ENCODE measurements at places on chromosomes 5 and 9. TPM values are rescaled to one million over a fixed set of nuclear protein-coding genes. Genes with fewer than 3 reads are reported as not detected.
A peak's percentile ranks its signal among the peaks of the same experiment; 100 is the strongest.

GRCh38 chr5:59222687-59223511 lies 640.0 kb downstream of the RAB3C start:
- DNase-seq, result no peak

- no peak for DNase-seq
Measured at GRCh38 chr9:132077881-132078698, 1.6 kb downstream of the MED27 start.

The ZNF367 gene
- 8.2 TPM for total RNA-seq

- peak; percentile 73 for DNase-seq
Measured at GRCh38 chr9:89592963-89593726, 11.7 kb upstream of the GADD45G start.

The LRRC70 gene
- 0.17 TPM for total RNA-seq

The PLAC8L1 gene
- 0.92 TPM for total RNA-seq

The SAXO1 gene
- not detected for total RNA-seq

The GARIN3 gene
- total RNA-seq, result not detected

- DNase-seq, result no peak
Measured at GRCh38 chr9:78848061-78848460, 551.1 kb downstream of the PSAT1 start.

The DNAH5 gene
- 0.50 TPM for total RNA-seq

GRCh38 chr9:89367281-89367680 lies 49.0 kb downstream of the SECISBP2 start:
- no peak for DNase-seq

GRCh38 chr5:136482206-136482605 lies 116.9 kb upstream of the TRPC7 start:
- DNase-seq, result no peak

DNA sequence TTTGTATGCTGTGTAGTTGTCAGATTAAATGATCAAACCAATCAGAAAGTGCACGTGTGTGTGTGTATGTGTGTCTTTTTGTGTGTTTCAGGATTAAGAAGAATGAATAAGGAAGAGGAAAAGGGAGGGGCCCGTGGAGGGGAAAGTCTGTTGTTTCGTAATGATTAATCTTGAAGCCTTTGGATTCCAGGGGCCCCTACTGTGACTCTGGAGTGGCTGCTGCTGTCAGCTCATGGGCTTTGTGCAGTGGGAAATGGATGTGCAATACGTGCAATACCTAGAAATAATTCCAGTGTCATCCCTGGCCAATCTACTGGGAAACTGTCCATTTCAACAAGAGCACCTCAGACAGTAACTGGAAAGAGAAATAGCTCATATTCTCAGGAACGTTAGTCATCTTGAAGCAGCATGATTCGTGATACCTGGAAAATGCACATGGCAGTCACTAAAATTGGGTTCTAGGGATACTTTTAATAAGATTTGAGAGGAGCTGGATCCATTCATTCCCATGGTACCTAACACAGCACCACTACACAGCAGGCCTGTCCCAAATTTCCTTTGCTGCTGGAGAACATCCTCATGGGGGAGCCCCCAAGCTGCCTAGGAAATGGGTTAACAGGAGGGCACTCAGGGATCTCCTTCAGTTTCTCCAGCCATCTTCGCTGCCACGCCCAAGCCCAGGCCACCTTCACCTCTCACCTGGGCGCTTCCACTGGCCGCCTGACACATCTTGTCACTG lies 186.3 kb downstream of the NR3C1 start:
- no peak for DNase-seq

- no peak for DNase-seq
Measured at GRCh38 chr5:3251784-3252183, 343.8 kb upstream of the IRX1 start.

- no peak for DNase-seq
Measured at GRCh38 chr5:130138406-130139045, 234.3 kb downstream of the CHSY3 start.

The LOX gene
- 2.2 TPM for total RNA-seq

The SHISAL2B gene
- total RNA-seq, result 8.6 TPM

GRCh38 chr5:154683101-154683880 lies 71.9 kb upstream of the LARP1 start:
- no peak for DNase-seq

The MLANA gene
- not detected for total RNA-seq

DNA sequence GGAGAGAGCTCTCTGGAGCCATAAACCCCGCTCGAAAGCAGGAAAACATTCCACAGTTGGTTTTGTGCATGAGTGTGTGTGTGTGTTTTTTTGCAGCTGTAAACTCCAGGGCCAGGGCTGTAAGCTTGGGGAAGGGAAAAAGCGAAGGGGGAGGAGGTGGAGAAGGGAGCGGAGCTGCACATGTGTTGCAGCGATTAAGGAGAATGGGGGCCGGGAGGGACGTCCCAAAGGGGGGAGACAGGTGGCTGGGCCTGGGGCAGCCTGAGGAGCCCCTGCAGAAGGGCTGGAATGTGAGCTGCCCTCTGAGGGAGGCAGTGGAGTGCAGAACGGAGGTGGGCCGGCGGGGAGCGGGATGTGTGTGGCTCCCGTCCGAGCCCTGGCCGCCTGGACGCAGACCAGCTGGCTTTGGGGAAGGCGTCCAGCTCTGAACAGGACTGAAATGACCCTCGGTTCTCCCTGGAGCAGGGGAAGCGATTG lies 2.7 kb upstream of the MYMK start:
- DNase-seq, result no peak

The PPIC gene
- 9.0 TPM for total RNA-seq

DNA sequence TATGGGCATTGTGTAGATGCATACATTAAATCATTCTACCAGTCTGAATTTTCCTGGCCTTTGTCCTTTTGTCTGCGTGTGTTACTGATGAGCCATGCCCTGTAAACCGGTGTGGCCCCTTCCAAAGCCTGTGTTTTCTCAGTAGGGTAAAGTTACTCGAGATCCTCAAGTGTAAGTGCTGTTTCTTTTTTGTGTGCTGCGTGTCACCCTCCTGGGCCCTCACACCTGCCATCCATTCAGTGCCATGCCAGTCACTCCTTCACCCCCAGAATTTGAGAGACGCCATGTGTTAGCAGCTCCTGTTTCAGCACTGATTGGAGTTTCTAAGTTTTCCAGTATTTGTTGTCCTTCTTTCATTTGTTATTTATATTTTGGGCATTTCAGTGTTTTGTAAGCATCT lies 288.2 kb downstream of the FANCC start:
- no peak for DNase-seq

DNA sequence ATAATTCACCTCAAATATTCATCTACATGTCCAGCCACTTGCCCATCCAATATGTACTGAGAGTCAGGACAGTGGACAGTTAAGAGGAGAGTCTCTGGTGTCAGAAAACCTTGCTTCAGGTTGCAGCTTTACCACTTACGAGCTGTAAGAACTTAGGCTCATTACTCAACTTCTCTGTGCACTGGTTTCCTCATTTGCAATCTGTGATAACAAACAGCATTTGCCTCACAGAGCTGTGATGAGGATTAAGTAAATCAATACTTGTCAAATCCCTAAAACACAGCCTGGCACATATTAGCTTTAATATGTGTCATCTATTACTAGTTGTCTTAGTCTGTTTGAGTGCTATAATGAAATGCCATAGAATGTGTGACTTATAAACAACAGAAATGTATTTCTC lies 8.6 kb downstream of the GOLGA1 start:
- no peak for DNase-seq

DNA sequence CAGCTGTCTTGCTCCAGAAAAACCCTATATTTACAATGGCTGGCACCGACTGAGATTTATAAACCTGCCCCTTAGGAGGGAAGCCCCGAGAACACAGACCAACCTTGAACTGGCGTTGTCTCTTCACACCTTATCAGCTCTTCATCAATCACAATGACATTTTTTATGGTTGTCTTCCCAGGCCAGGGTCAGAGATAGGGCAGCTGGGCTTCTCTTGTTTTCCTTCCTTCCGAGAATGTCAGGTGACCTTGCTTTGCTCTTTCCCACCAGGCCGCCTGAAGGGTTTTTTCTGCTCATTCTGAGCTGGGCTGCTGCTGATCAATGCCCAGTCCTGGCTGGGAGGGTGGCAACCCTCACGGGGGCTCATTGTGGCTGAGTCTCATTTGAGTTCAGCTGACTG lies 619.1 kb downstream of the CCDC171 start:
- DNase-seq, result no peak

The GPX8 gene
- 55.5 TPM for total RNA-seq

DNA sequence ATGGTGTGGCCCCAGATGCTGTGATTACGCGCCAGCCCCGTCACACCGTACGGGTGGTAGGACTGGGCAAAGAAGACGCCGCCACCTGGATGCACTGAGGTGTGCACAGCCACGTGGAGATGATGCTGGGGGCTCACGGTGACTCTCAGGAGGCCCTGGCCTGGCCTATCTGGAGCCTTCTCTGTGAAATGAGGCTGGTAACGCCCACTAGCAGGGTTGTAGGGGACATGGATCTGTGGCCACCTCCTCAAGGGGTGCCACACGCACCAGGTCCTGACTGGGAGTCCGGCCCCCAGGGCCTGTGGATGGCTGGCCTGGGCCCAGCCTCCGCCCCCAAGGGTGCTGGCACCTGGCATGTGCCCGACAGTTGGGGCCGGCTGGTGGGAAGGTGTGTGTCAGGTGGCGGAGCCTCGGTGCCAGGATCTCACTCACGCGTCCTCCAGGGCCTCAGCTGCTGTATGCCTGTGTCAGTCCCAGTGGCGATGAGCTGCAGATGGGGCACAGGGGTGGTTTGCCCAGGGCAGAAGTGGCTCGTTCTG lies 32.4 kb downstream of the NEK6 start:
- no peak for DNase-seq

The MSH3 gene
- 20.3 TPM for total RNA-seq

The RNF208 gene
- total RNA-seq, result 8.9 TPM

The SLC23A1 gene
- total RNA-seq, result not detected

DNA sequence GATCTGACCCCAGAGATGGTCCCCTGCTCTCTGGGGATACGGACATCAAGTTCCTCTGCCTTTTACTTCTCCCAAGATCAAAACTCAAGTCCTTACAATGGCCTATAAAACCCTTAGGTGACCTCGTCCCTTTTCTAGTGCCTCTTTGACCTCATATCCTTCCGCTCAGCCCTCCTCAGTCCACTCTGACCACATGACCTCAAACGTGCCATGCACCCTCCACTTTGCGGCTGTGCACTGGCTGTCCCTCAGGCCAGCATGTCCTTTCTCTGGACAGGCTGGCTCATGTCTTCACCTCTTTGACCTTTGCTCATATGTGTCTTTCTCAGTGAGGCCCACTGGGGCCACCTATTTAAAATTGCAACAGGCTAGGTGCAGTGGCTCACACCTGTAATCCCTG lies 14.7 kb downstream of the TRMO start:
- DNase-seq, result no peak

GRCh38 chr9:137953683-137954438 lies 76.3 kb downstream of the CACNA1B start:
- no peak for DNase-seq

The TLX3 gene
- not detected for total RNA-seq

GRCh38 chr5:466661-467310 lies 23.8 kb downstream of the EXOC3 start:
- no peak for DNase-seq

GRCh38 chr9:101528015-101528414 lies 5.6 kb upstream of the RNF20 start:
- DNase-seq, result no peak

GRCh38 chr5:149432911-149433401 lies 53.9 kb upstream of the IL17B start:
- no peak for DNase-seq

- no peak for DNase-seq
Measured at GRCh38 chr9:133572821-133573361, 36.3 kb downstream of the FAM163B start.

- DNase-seq, result no peak
Measured at GRCh38 chr5:21071986-21072385, 1084.0 kb upstream of the CDH18 start.

The ST6GALNAC6 gene
- total RNA-seq, result 43.7 TPM

DNA sequence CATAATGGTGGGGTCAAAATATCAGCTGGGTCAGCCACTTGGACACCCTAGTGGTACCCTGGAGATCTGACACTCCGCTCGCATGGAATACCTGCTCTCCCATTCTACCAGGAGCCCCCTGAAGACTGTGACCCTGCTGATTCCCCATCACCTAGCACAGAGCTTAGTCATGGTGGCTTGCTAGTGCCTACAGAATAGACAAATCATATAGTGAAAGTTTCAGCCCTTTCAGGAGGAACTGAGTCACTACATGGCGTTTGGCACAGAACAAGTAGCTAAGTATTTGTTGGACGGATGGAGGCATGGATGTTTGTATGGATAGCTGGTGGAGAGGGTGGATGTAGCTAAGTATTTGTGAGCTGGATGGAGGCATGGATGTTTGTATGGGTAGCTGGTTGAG lies 65.3 kb downstream of the LMX1B start:
- no peak for DNase-seq

GRCh38 chr5:154778534-154778933 lies 23.4 kb downstream of the LARP1 start:
- no peak for DNase-seq

GRCh38 chr5:171630350-171631065 lies 155.1 kb upstream of the SMIM23 start:
- DNase-seq, result no peak

DNA sequence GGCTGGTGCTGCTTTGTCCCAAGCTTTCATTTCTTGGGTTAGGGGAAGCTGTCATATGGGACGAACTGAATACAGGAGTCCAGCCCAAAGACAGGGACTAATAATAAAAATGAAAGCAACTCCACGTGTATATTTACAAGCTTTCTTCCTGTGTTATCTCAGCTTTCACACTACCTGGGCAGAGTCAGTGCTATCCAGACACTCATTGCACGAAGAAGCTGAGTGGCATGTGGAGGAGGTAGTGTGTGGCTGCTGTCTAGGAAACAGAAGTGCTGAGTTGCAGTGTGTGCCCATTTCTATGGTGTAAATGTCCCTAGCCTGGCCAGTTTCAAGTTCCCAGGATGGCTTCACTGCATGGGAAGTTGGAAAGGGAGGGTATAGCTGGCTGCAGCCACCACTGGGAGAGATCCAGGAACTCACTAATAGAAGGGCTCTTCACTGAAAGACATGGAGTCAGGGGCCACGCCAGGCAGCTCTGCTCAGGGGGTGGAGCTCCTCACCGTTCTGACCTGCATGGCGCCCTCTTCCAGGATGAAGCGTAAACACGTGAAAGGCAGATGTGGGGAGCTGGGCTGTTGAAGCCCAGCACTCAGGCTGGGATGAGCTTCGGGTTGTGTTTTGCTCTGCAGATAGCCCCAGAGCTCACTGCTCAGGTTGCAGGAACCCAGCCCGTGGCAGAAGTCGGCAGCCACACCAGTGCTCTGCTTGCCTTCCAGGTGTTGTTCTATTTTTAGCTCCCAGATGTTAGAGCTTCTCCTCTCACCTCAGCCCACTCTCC lies 116.9 kb downstream of the IRX2 start:
- peak; percentile 15 for DNase-seq

DNA sequence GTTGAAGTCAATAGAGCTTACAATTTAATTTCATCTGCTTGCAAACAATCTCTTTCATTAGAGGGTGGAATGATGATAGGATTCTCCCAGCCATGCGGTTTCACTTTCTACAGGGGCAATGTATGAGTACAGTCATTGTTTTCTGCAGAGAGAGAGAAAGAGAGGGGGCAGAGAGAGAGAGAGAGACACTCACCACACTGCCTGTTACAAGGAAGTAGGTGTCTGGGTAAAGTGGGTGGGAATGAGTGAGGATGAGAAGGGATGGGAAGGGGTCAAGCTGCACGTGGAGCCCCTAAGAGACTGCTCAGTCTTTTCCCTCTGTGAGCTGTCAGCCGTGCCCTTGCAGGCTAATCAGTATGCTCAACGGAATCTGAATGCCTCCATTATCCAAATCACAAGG lies 454.3 kb downstream of the KDM4C start:
- DNase-seq, result no peak

Data from H1 (cell line).